ENCODE measurements at places on chromosomes 1 and 21. TPM values are rescaled to one million over a fixed set of nuclear protein-coding genes. Genes with fewer than 3 reads are reported as not detected.

RCSD1 gene
- total RNA-seq = 0.12 TPM

HSPB7 gene
- total RNA-seq = 7.1 TPM

RSPH1 gene
- 0.12 TPM for total RNA-seq

OR14A16 gene
- total RNA-seq = not detected

OR2AK2 gene
- not detected for total RNA-seq

NID1 gene
- 50.9 TPM for total RNA-seq

ETNK2 gene
- total RNA-seq = 10.4 TPM

CD52 gene
- total RNA-seq = not detected

OLIG2 gene
- total RNA-seq = 0.72 TPM

FCN3 gene
- total RNA-seq = not detected

ZNF496 gene
- total RNA-seq = 12.9 TPM

GOLT1A gene
- total RNA-seq = not detected

MPZ gene
- total RNA-seq = 0.39 TPM

PGBD2 gene
- 6.2 TPM for total RNA-seq

AQP10 gene
- not detected for total RNA-seq

LAMB3 gene
- total RNA-seq = 20.2 TPM

TNNI3K gene
- total RNA-seq = not detected

FAM163A gene
- total RNA-seq = not detected

BLACAT1 gene
- total RNA-seq = not detected

S100A7 gene
- not detected for total RNA-seq
